NCI-H524 (cell line): ENCODE measurements at places on chromosomes 6 and 20.

DNA sequence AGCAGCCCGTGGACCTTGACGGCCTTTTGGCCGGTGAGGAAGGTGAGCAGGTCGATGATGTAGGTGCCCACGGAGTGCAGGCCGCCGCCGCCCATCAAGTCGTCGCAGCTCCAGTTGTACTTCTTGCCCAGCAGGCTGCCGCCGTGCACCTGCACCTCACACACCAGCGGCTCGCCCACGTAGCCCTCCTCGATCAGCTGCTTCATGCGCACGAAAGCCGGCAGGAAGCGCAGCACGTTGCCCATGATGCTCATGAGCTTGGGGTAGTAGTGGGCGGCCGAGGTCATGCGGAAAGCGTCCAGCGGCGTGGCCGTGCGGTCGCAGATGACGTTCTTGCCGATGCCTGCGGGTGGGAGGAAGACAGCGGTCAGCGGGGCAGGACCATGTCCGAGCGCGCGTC is 37.0 kb upstream of the TBC1D7 start:
- no peak for DNase-seq

DNA sequence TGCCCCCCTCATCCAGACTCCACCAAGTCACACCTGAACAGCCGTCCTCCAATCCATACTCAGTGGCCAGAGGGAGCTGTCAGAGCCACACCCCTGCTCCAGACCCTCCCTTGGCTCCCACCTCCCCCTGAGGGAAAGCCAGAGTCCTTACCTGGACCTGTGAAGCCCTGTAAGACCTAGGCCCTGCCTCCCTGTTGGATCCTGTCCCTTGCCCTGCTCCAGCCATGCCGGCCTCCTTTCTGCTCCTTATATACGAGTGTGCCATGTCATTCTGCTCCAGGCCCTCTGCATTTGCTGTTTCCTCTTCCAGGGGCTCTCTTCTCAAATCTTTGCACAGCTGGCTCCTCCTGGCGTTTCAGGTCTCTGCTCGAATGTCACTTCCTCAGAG is 100.3 kb upstream of the MYL9 start:
- peak; percentile 38 for DNase-seq

GRCh38 chr6:31831350-31832215 is 4.0 kb downstream of the HSPA1B start:
- no peak for DNase-seq

DNA sequence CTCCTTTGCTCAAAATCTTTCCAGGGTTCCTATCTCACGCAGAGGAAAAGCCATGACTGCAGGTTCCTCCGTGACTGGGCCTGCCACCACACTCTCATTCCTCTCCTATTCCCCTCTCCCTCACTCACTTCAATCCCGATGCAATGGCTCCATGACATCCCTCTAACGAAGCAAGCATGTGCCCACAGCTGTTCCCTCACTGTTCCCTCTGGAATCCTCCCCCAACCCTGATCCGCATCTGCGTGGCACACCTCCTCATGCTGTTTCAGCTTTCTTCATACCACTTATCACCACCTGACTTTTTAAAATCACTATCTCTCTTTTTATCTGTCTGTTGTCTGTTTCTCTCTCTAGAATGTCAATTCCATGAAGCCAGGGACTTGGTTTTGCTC is 25.5 kb downstream of the ANGPT4 start:
- no peak for DNase-seq

DNA sequence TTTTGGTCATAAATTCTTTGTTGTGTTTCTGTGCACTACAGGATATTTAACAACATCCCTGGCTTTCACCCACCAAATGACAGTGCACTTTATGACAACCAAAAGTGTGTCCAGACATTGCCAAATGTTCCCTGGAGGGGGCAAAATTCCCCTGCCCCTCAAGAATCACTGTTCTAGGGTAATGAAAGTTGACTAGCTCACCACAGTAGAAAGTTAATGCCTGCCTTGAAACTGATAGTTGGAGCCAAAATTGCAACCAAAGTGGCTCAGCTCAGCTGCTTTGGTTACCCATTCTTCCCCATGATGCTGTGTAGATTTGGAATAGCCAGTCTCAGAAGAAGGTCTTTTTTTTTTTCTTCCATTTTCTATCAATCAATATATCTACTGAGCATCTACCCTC is 150.6 kb downstream of the RALGAPA2 start:
- DNase-seq: peak; percentile 41

DNA sequence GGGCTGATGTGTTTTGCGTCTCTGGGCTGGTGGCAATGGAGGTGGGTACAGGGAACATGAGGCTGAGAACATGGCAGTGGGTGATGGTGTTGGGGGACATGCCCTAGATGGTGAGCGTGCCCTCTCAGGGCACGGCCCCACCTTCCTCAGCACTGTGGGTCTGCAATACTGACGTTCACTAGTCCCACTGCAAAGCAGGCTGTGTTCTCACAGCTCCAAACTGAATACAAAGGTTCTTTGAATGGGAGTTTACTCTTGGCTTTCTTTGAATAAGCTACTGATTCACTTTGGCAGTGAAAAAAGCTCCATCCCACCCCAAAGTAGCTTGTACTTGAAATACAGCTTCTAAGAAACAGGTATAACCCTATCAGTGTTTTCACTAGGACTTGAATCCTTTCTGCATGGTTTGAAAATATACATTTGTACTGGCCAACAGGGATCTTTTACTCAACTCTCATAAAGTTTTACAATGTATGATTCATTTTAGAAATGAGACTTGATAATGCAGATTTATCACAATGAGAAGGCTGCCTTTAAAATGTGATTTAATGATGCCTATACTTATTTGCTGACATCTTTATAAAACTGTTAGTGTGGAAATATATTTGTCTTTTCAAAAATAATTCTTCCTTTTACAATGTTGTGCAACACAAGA is 400.7 kb downstream of the ZFAND3 start:
- no peak for DNase-seq

GRCh38 chr6:100112855-100113508 is 119.0 kb upstream of the MCHR2 start:
- DNase-seq: no peak

- DNase-seq: no peak
Measured at GRCh38 chr6:834190-834589, 141.3 kb upstream of the EXOC2 start.

DNA sequence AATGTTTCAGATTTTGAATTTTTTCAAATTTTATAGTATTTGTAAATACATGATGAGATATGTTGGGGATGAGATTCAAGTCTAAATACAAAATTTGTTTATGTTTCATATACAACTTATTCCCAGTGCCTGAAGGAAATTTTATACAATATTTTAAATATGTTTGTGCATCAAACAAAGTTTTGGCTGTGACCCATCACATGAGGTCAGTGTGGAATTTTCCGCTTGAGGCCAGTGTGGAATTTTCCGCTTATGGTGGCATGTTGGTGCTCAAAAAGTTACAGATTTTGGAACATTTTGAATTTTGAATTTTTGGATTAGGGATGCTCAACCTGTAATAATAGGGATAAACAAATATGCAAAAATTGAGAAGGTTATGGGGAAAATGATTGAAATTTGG is 356.6 kb upstream of the JAG1 start:
- DNase-seq: no peak

DNA sequence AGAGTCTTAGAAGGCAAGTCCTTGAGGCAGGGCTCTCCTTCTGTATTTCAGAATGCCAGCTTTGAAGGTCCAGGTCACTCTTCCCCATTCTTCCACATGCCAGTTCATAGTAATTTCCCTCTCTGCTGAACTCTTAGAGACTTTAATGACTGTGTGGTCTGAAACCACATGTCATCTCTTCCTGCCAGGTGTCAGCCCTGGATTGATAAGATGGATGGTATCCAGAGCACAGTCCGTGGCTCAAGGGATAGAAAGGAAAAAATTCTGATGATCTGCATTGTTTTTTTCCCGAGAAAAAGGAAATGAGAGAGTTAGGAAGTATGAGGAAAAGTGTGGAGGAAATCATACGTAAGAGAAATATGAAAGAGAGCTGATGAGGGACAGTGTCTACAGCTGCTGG is 250.9 kb downstream of the TPBG start:
- DNase-seq: no peak
